Activated CD4-positive, alpha-beta T cell treated with anti-CD3 and anti-CD28 coated beads, Interleukin-2, amount 10 ng/mL, durations not matched to agents 7 days and 5 days (primary cell): ENCODE measurements at places on chromosomes 11 and 22.

DNA sequence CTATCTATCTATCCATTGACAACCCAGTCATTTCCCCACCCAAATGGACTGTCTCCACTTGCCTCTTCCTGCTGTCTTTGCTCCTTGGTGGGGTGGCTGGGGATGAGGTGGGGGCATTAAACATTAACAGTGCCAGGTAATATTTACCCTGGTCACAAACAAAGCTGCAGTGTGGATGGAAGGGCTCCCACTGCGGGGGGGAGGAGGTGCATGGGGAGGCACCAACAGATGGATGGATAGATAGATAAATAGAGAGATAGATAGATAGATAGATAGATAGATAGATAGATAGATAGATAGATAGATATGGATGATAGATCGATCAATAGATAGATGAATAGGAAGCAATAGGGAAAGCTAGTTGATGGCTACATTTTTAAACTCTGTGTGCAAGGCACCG, 2.3 kb upstream of the FXYD2 start:
- H3K4me3 ChIP-seq, result no peak overlapping the region
- no peak for DNase-seq
- no peak overlapping the region for H3K27ac ChIP-seq
- H3K36me3 ChIP-seq, result no peaks in the 10 kb centered on the region

- no peak overlapping the region for H3K27ac ChIP-seq
- H3K36me3 ChIP-seq, result peaks cover 60% of the 10 kb centered on the region
- H3K4me3 ChIP-seq, result no peak overlapping the region
- H3K27me3 ChIP-seq, result no peaks in the 10 kb centered on the region
- DNase-seq, result no peak
Measured at GRCh38 chr22:30978304-30978962, 9.4 kb downstream of the TUG1 start.

- H3K4me3 ChIP-seq, result no peak overlapping the region
- no peaks in the 10 kb centered on the region for H3K27me3 ChIP-seq
- H3K36me3 ChIP-seq, result no peaks in the 10 kb centered on the region
Measured at GRCh38 chr11:109123816-109124787, 297.9 kb upstream of the C11orf87 start.

GRCh38 chr11:123174196-123175183, 20.6 kb downstream of the CLMP start:
- H3K27ac ChIP-seq, result no peak overlapping the region
- H3K4me1 ChIP-seq, result peaks cover 6% of the 10 kb centered on the region
- no peak overlapping the region for H3K4me3 ChIP-seq
- no peaks in the 10 kb centered on the region for H3K36me3 ChIP-seq

GRCh38 chr11:84398017-84398626, 1112.0 kb upstream of the CCDC90B start:
- no peak overlapping the region for H3K27ac ChIP-seq
- no peaks in the 10 kb centered on the region for H3K36me3 ChIP-seq
- no peaks in the 10 kb centered on the region for H3K4me1 ChIP-seq
- no peak overlapping the region for H3K4me3 ChIP-seq
- no peaks in the 10 kb centered on the region for H3K27me3 ChIP-seq

GRCh38 chr11:2549491-2549875, 104.7 kb downstream of the KCNQ1 start:
- peaks cover 4% of the 10 kb centered on the region for H3K4me1 ChIP-seq
- H3K36me3 ChIP-seq, result no peaks in the 10 kb centered on the region
- no peak overlapping the region for H3K27ac ChIP-seq
- DNase-seq, result no peak

DNA sequence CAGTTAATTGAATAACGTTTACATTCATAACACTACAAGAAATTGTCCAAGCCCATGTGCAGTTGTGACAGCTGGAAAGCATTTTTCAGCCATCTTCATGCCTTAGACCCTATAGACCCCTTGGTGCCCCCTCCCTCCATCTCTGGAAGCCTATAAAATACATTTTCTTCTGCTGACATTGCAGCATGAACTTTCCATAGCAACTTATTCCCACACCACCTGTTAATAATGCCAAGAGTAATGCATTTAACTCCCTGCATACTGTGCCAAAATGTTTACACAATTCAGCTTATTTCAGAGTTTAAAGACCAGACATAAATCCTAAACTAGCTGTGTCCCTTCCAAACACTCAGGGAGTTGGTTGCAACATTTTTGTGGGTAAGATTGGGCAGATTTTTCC, 143.0 kb upstream of the ARHGAP20 start:
- no peaks in the 10 kb centered on the region for H3K36me3 ChIP-seq
- H3K4me1 ChIP-seq, result no peaks in the 10 kb centered on the region
- no peak overlapping the region for H3K27ac ChIP-seq
- DNase-seq, result no peak
- no peak overlapping the region for H3K4me3 ChIP-seq

- H3K4me1 ChIP-seq, result no peaks in the 10 kb centered on the region
- no peaks in the 10 kb centered on the region for H3K36me3 ChIP-seq
- no peak overlapping the region for H3K27ac ChIP-seq
Measured at GRCh38 chr11:92329646-92330045, 105.0 kb downstream of the FAT3 start.

- H3K4me1 ChIP-seq, result no peaks in the 10 kb centered on the region
- peaks cover 42% of the 10 kb centered on the region for H3K27me3 ChIP-seq
- no peaks in the 10 kb centered on the region for H3K36me3 ChIP-seq
- DNase-seq, result no peak
Measured at GRCh38 chr22:22388090-22388489, 120.5 kb downstream of the ZNF280B start.

DNA sequence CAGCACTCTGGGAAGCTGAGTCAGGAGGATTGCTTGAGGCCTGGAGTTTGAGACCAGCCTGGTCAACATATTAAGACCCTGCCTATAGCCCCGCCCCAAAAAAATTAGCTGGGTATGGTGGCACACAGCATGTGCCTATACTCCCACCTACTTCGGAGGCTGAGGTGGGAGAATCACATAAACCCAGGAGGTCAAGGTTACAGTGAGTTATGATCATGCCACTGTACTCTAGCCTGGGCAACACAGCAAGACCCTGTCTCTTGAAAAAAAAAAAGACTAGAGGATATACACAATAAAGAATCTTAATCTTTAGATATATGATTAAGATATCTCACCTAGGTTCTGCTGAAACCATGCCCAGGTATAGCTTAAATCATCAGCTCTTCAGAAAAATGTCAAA, 136.7 kb downstream of the APOL5 start:
- no peak for DNase-seq
- H3K4me1 ChIP-seq, result no peaks in the 10 kb centered on the region
- no peak overlapping the region for H3K4me3 ChIP-seq
- H3K27me3 ChIP-seq, result peaks cover 2% of the 10 kb centered on the region
